ENCODE measurements at places on chromosomes 1 and 21.

DNA sequence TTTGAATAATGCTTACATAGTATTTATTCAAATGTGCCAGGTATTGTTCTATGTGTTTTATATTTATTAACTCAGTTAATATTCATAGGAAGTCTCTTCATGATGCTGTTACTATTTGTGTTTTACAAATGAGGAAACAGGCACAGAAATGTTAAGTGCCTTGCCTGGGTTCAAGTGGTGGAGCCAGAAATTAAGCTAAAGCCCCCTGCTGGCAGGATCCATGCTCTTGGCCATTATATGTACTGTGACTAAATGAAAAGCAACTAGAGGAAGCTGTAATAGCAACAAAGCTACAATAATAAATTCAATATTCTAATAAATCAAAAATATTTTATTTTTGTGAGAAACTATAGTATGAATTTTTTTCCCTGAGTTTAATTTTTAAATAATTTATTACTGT lies 30.0 kb downstream of the IARS2 start:
- DNase-seq: peak; percentile 10

- DNase-seq: peak; percentile 49
These were observed 291.2 kb downstream of the PTPRC start for GRCh38 chr1:198929961-198930599.

DNA sequence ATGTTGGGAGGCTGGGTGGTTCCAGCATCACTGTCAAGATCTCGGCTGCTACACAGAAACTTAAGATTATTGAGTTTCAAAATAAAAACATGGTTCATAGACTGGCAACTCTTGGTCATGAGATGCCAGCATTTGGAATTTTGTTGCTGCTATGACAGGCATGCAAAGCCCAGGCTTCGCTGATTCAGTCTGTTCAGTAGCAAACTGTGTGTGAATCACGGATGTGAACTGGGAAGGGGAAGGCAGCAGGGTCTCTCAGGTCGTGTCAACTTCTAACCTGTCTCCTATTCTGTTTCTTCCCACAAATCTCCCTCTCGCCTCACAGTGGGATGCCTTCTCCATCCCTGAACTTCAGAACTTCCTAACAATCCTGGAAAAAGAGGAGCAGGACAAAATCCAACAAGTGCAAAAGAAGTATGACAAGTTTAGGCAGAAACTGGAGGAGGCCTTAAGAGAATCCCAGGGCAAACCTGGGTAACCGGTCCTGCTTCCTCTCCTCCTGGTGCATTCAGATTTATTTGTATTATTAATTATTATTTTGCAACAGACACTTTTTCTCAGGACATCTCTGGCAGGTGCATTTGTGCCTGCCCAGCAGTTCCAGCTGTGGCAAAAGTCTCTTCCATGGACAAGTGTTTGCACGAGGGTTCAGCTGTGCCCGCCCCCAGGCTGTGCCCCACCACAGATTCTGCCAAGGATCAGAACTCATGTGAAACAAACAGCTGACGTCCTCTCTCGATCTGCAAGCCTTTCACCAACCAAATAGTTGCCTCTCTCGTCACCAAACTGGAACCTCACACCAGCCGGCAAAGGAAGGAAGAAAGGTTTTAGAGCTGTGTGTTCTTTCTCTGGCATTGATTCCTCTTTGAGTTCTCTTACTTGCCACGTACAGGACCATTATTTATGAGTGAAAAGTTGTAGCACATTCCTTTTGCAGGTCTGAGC lies 25.5 kb downstream of the EIF2D start:
- no peak for DNase-seq

GRCh38 chr1:97137862-97138514 lies 416.4 kb downstream of the PTBP2 start:
- peak; percentile 86 for DNase-seq

GRCh38 chr1:184186167-184186566 lies 134.6 kb downstream of the TSEN15 start:
- DNase-seq: no peak

GRCh38 chr1:116919802-116920201 lies 10.1 kb downstream of the PTGFRN start:
- no peak for DNase-seq

- DNase-seq: no peak
These were observed 262.9 kb downstream of the SEC16B start for GRCh38 chr1:177706977-177707376.

- DNase-seq: no peak
These were observed 568.8 kb downstream of the LMO4 start for GRCh38 chr1:87897481-87897880.

Data from fibroblast of mammary gland (primary cell).